ENCODE measurements at places on chromosomes 11 and 22.

- DNase-seq = no peak
Observed at GRCh38 chr11:109765709-109766311, 327.4 kb upstream of the ZC3H12C start.

DNA sequence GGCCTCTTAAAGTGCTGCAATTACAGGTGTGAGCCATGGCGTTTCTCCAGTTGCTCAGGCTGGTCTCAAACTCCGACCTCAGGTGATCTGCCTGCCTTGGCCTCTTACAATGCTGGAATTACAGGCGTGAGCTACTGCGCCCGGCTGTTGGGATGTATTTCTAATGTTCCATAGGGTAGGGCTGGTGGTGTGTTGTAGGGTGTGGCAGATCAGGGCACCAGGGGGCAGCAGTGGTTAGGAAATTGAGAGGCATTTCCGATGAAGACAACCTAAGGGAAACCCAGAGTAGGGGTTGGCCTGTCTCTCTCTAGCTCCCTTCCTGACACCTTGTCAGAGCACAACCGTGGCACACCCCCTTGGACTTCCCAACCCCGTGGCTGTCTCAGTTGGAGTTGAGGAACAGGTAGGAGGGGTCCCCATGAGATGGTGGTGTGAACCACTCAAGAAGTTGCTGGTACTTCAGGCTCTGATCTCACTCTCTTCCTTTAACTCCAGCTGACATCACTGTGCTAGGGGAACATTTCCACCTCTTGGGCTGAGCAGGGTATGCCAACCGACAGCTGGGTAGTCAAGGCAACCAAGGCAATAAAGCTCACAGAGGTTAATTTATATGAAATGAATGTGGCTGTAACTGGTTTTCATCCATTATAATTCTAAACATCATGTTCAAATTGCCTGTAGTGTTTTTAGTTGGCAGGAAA, 33.0 kb downstream of the YWHAH start:
- peak; percentile 81 for DNase-seq

DNA sequence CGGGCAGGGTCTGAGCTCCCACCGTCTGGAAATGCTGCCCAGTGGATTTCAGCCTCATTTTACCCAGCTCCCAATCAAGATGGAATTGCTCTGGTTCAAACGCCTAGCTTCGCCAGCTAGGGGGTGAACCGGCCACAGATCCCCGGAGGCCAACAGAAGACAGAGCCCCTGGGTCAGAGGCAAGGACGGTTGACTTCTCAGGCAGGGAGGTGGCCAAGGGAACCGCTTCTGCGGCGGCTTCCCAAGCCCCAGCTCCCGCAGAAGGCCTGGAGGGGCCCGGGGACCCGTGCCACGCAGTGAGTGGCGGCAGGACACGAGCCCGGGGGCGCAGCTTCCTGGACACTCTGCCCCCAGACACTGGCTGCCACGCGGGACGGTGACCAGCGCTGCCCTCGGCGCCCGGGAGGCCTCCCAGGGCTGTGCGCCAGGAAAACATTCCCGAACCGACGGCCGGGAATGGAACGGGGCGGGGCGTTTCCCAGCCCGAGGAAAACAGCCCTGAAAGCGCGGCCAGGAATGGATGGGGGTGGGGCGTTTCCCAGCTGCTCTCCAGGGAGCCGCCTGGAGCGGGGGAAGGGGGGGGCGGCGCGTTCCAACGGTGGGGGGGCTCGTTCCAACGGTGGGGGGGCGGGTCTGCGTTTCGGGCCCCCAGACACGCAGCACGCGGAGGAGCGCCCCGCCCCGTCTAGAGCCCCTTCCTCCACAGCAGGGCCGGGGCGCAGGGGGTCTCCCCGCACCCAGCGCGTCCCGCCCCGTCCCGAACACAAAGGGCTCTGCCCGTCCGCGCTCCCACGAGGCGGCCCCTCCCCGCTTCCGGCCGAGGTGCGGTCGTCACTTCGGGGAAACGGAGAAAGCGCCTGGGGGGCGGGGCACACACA, 13.5 kb upstream of the B4GALNT4 start:
- DNase-seq = peak; percentile 99

DNA sequence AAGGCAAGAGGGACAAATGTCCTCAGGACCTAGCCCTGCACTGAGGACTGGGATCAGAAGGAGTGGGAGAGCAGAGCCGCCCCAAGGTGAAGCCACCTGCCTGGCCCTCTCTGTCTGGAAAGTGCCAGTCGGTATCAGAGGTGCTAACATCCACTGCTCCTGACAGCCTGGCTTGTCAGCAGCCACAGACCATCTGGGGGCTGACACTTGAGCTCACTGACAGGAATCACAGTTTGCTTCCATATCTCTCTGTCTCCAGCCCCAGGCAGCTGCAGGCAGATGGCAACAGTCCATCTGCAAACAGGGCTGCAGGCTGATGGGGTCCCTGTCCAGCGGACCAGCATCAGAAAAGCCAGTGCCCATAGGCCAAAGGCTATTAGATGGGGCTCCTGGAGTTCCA, 5.5 kb downstream of the OPCML start:
- DNase-seq = no peak

DNA sequence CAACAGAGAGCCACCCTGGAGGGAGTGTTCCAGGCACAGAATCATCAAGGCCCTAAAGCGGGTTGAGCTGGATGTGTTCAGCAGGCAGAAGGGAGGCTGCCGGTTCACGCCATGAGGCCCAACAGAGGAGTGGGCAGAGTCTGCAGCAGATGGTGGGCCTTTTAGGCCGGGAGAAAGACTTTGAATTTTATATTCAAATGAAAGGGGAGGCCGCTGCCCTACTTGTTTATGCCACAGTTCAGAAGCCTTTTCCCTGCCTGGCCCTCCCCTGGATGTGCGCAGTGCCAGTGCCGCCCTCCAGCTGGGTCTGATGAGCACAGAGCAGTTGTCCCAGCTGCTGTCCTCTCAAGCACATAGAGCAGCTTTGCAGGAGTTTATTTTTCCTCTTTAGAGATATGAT, 46.9 kb upstream of the TTC12 start:
- DNase-seq = no peak

DNA sequence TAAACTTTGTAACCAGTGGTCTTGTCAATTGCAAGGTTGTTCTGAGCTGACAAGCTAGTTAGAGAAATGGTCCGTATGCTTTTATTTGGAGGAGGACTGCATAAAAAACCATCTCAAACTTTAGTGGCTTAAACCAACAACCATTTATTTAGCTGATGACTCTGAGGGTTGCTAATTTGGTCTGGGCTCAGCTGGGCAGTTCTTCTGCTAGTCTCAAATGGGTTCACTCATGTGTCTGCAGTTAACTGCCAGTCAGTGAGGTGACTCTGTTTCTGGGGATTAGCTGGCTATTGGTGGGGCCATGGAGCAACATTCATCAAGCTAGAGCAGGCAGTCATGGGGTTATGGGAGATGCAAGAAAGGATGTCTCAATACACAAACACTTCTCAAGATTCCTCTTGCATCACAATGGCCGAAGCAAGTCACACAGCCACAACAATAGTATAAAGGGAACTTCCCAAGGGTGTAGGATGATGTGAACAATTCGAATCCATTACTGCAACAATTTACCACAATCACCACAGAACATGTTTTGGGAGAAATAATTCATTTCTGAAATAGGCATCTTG, 521.9 kb downstream of the INSC start:
- no peak for DNase-seq

GRCh38 chr11:80239217-80239616, 798.4 kb upstream of the TENM4 start:
- no peak for DNase-seq

DNA sequence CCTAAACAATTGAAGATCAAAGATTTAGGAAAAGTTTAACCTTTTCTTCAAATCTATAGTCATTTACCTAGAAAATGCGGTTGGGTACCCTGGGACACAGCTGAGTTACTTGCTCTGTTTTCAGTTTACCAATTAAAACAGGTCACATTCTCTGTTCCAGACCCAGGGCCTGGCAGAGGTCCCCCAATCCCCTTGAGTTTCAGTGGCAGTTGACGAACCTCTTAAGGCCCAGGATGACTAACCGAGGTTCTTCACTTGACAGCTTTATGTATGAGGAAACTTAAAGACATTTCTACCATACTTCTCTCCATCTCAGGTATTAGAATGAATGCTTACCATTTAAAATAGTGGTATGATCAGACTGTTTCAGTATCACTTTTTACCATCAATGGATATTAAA, 16.3 kb downstream of the LDHAL6A start:
- no peak for DNase-seq

- DNase-seq = peak; percentile 1
Observed at GRCh38 chr11:37978647-37979046, 1380.6 kb upstream of the RAG2 start.

DNA sequence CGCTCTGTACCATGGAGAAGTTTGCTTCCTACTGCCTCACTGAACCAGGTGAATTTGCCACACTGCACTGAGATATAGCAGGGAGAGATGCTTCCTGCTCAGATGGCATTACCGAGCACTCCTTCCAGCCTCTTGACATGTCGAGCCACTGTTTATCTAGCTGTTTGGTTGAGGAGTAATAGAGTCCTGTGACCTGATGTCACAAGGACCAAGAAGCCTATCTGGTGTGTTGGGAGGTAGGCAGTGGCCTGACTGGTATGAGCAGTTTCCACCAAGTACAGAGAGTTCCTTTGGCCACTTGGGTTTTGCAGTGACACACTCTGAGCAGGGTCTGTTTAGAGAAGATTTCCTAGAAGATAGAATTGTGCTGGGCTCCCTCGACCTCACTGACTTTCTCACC, 5.2 kb downstream of the ACAD8 start:
- DNase-seq = no peak

DNA sequence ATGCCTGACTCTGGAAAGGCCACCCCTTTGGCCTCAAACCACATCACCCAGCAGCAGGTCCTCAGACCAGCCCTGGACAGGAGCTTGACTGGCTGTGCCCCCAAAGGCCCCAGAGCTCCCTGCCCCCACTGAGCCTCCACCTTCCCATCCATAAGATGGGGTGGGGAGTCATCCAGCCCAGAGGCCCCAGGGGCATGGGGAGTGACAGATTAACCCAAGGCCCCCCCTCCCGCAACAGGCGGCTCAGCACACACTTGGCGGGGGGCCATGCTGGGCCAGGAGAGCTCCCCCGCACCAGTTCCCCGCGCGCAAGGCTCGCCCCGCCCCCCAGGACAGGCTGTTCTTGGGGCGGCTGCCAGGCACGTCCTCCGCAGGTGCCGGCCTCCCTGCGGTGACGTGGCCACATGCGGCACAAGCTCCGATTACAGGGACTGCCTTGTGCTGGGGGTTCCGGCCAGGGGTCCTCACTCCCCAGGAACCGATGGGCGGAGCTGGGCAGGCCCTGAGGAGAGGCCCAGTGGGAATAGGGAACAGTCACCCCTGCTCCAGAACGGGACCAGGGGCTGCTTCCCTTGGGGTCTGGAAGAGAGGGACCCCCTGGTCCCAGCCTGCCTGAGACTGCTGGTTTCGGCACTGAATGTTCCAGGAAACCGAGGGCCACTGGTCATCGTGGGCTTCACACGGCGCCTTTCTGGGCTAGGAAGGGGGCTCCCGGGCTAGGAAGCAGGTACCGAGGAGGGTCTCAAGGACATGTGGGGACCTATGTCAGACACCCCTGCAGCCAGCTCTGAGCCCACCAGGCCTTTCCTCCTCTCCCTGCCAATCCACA, 5.1 kb upstream of the CDKN1C start:
- DNase-seq = no peak

DNA sequence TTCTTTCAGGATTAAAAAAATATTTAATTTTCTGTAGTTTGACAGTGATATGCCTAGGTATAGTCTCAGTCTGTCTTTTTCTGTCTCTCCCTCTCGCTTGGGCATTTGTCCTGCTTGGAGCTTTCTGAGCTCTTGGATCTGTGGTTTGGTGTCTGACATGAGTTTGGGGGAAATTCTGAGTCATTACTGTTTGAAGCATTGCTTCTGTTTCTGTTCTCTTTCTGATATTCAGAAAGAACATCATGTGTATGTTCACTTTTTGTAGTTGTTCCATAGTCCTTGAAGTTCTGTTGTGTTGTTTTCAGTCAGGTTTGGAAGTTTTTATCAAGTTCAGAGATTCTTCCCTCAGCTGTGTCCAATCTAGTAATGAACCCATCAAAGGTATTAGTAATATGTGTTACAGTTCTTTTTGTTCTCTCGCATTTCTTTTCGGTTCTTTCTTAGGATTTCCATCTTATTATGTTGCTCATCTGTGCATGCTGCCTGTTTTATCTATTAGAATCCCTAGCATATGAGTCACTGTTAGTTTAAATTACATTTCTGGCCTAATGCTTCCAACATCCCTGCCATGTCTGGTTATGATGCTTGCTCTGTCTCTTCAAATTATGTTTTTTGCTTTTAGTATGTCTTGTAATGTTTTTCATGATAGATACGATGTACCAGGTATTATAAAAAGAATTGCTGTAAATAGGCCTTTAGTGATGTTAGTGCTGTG, 48.4 kb downstream of the DDX10 start:
- DNase-seq = peak; percentile 32

- no peak for DNase-seq
Observed at GRCh38 chr11:130560000-130560780, 111.7 kb downstream of the ADAMTS15 start.

DNA sequence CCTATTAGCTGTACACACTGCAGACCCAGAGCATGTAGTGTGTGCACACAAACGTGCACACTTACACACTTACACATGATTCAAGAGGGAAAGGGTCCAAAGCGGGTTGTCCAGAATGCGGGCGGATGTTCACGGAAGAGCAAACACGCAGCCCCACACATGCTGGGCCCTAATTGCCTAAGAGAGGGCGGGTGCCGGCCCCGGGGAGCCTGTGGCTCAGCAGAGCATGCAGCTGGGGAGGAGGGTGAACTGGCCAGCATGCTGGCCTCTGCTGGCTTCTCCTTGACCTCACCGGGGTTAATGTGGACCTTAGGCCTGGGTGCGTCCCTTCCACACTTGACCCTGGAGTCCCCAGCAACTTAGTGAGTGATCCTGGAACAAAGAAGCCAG, 816.3 kb downstream of the BRD1 start:
- DNase-seq = no peak

DNA sequence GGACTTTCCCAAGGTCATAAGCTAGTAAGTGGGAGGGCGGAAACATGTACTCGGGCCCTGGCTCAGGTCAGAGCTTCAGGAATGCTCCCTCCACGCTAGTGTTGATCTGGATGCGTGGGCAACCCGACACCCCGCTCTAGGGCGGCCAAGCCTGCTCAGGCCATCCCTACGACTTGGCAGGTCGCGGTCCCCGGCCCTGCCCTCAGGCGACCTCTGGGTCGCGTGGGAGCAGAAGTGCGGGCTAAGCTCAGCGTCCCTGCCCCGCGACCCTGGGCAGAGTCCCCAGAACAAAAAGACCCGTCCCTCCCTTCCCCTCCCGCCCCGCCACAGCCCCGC, 781 bp upstream of the TEF start:
- no peak for DNase-seq

GRCh38 chr11:85231588-85231987, 395.6 kb downstream of the DLG2 start:
- DNase-seq = no peak

GRCh38 chr11:125168918-125169456, 4.4 kb downstream of the PKNOX2 start:
- DNase-seq = no peak

Measured in astrocyte of the hippocampus (primary cell).